Thyroid gland (tissue), 4 donors: ENCODE measurements at places on chromosomes 1 and 21.

DNA sequence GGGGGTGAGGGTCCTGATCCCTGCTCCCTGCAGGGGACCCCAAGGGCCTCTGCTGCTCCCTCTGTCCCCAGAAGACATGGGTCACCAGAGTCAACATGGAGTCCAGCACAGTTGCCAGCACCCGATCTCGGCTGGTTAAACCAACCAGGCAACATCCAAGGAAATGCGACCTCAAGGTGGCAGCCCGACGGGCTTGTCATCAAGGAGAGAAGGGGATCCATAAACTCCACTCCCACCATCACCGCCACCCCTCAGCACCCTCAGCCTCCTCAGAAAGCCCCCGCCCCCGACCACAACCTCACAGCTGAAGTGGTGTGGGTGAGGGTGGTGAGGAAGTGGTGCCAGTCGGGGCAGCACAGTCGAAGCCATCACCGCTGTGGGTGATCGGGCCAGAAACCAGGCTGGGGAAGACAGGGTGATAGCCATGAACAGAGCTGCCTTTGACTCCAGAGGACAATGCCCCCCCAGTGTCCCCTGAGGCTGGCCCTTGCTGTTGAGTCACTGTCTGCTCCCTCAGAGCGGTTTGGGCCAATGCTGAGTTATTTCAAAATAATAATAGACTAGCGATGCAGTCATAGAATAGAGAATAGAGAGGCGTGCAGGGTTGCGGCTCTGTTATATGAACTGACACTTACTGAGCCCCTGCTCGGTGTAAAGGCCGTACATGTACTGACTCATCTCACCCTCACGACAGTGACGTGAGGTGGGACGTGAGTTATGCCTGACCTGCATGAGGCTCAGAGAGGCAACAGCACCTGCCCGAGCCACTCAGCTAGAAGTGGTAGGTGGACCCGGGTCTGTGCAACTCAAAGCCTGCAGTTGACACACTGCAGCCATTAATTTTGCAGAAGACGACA lies 88.7 kb upstream of the IFFO2 start:
- H3K27ac ChIP-seq = no peak overlapping the region
- DNase-seq = no peak
- no peaks in the 10 kb centered on the region for H3K36me3 ChIP-seq
- H3K27me3 ChIP-seq = no peaks in the 10 kb centered on the region
- H3K4me1 ChIP-seq = no peaks in the 10 kb centered on the region
- H3K4me3 ChIP-seq = no peak overlapping the region

DNA sequence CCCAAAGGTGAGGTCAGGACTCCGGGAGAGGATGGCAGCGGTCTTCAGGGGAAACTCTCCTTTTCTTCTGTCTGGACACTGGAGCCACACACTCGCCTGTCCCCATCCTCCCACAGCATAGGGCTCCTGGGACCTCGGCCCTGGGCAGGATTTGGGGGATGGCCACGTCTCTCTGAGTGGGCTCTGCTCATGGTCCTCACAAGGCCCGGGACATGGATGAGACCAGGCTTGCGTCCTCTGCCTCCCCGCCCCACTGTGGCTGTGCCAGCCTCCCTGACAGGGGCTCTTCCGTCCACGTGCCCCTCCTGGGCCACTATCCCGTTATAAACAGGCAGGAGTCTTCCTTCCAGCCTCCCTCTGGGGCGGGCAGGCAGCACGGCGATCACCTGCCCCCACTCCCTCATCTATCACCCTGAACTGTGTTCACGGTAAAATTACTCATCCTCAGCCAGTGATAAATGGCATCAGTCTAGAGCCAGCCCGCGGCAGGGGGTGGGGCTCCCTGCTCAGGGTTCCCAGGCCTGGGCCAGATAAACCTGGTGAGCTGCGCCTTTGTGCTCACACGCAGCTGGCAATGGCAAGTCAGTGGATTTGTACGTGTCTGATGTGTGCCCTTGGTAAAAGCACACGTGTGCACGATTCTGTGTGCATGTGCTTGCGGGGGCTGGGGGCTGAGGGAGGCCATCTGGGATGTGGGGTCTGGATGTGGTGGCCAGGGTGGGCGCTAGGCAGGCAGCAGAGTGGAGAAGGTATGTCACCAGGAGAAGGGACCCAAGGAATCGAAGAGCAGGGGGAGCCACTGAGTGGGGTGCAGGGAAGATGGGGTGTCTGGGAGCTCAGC lies 12.6 kb upstream of the SAMD11 start:
- peak; percentile 0 for DNase-seq
- H3K4me1 ChIP-seq = peaks cover 21% of the 10 kb centered on the region
- no peaks in the 10 kb centered on the region for H3K27me3 ChIP-seq
- H3K27ac ChIP-seq = no peak overlapping the region
- H3K4me3 ChIP-seq = no peak overlapping the region
- H3K36me3 ChIP-seq = no peaks in the 10 kb centered on the region

DNA sequence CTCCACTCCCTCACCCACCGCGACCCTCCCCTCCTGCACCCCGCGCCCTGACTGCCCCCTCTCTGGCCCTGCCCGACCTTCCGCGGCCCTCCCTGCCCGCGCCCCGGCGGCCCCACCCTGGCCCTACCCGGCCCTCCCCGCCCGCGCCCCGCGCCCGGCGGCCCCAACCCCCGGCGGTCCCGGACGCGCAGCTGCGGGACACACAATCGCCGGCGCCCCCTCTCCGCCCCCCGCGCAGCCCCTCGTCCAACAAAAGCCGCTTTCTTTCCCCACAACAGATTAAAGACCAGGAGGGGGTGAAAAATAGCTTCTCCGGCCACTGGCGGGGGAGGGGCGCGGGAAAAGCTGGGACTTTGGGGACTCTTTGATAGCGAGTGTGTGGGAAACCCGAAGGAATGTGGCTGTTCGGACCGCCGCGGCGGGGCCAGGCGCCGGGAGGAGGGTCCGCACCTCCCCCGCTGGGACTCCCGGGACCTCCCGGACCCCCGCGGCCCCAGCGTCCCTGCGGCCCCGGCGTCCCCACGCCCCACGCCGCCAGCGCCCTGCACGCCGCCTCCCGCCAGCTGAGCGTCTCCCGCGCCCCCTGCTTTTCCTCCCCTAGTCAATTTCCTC lies 8.8 kb upstream of the ID3 start:
- peak overlapping the region; percentile 75 for H3K27ac ChIP-seq
- no peaks in the 10 kb centered on the region for H3K36me3 ChIP-seq
- H3K27me3 ChIP-seq = no peaks in the 10 kb centered on the region
- peak overlapping the region; percentile 38 for H3K4me3 ChIP-seq
- H3K4me1 ChIP-seq = peaks cover 50% of the 10 kb centered on the region

GRCh38 chr21:34826836-34827235 lies 158.0 kb downstream of the CLIC6 start:
- DNase-seq = peak; percentile 58
- no peaks in the 10 kb centered on the region for H3K27me3 ChIP-seq
- H3K27ac ChIP-seq = no peak overlapping the region
- H3K4me3 ChIP-seq = no peak overlapping the region
- no peaks in the 10 kb centered on the region for H3K36me3 ChIP-seq

GRCh38 chr1:87335175-87335884 lies 6.7 kb downstream of the LMO4 start:
- H3K27ac ChIP-seq = peak overlapping the region; percentile 31
- H3K4me3 ChIP-seq = peak overlapping the region; percentile 63
- DNase-seq = peak; percentile 62
- peaks cover 8% of the 10 kb centered on the region for H3K36me3 ChIP-seq
- H3K27me3 ChIP-seq = no peaks in the 10 kb centered on the region

- H3K27me3 ChIP-seq = no peaks in the 10 kb centered on the region
- no peak overlapping the region for H3K27ac ChIP-seq
- DNase-seq = no peak
Observed at GRCh38 chr1:12368646-12369045, 138.8 kb downstream of the VPS13D start.

- no peak overlapping the region for H3K27ac ChIP-seq
- no peak for DNase-seq
- H3K36me3 ChIP-seq = no peaks in the 10 kb centered on the region
- H3K4me3 ChIP-seq = no peak overlapping the region
- no peaks in the 10 kb centered on the region for H3K27me3 ChIP-seq
Observed at GRCh38 chr1:154411525-154411924, 6.4 kb downstream of the IL6R start.

- H3K27ac ChIP-seq = no peak overlapping the region
- no peaks in the 10 kb centered on the region for H3K27me3 ChIP-seq
- H3K36me3 ChIP-seq = no peaks in the 10 kb centered on the region
Observed at GRCh38 chr21:43877936-43878575, 13.0 kb downstream of the AGPAT3 start.

DNA sequence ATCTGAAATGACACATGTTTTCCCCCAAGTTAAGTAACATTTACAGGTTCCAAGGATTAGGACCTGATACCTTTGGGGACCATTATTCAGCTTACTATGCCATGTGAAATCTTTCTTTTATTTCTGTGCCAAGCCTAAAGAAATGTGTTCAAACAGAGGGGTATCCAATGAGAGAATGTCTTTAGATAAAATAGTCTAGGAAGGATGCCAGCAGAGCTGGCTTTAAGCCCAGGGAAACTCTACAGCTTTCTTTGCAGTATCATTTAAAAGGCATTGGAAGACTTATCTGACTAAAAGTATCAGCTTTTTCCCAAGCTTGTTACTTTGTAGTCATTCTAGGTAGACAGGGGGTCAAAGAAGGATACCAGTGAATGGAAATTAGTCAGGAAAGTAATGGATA lies 860.4 kb downstream of the PLA2G4A start:
- DNase-seq = no peak
- no peaks in the 10 kb centered on the region for H3K4me1 ChIP-seq
- H3K27me3 ChIP-seq = no peaks in the 10 kb centered on the region
- no peaks in the 10 kb centered on the region for H3K36me3 ChIP-seq
- H3K4me3 ChIP-seq = no peak overlapping the region

GRCh38 chr1:214002472-214002871 lies 14.7 kb downstream of the PROX1 start:
- peak overlapping the region; percentile 43 for H3K27ac ChIP-seq
- peaks cover 4% of the 10 kb centered on the region for H3K36me3 ChIP-seq
- no peak for DNase-seq
- H3K27me3 ChIP-seq = no peaks in the 10 kb centered on the region

DNA sequence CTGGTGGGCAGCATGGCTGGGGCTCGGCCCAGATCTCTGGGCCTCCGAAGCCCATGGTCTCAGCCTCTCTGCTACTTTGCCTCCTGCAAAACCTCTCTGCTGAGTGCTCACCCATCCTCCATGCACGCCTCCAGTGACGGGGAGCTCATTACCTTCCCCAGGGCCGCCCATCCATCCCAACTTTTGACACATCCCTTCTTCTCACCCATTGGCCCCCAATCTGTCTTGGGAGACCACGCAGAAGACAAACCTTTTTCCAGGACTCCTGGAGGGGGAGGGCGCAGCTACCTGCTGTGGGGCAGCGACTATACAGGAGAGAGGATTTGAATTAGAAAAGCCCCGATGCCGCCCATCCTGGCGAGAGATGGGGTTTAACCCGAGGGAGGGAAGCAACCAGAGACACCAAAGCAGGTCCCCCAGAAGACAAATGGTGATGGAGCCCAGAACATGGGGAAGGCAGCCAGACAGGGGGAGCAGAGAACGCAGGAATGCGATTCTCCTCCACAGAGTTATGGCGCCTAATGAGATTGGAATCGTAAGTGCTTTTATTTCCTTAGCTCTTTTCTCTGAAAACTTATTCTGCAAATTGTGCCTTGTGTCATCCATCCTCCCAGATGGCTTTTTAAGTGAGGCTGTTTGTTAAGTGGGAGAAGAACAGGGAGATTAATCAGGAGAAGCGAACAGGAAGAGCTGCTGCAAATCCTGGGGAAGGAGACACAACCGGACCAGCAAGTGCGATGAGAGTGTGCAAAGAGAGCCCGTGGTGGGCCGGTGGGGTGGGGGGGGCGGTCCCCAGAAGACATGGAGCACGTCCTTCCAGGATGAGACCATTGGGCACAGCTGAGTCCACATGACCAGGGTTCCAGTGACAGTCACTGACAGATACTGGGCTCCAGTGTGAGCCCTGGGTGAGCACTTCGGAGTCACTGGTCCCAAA lies 623.5 kb downstream of the MATN1 start:
- no peak overlapping the region for H3K27ac ChIP-seq

DNA sequence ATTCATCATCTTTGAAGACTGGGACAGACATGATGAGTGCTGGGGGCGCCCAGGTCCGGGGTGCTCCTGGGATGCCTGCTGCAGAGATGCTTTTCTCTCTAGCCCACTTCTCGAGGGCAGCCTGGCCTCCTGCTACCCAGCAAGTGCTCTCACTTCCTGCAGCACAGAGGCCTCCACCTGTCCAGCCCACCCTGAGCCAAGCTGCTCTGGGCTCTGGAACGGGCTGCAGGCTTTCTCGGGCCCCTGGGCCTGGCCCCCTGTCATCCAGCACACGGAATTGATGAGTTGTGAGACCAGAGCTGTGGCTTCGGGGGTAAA lies 469.5 kb upstream of the VAMP3 start:
- no peaks in the 10 kb centered on the region for H3K4me1 ChIP-seq
- no peak overlapping the region for H3K27ac ChIP-seq

- H3K4me3 ChIP-seq = no peak overlapping the region
- H3K27me3 ChIP-seq = no peaks in the 10 kb centered on the region
- peak overlapping the region; percentile 44 for H3K27ac ChIP-seq
- DNase-seq = peak; percentile 23
Observed at GRCh38 chr1:59204001-59204400, 92.9 kb upstream of the FGGY start.

GRCh38 chr1:108609483-108610049 lies 49.7 kb downstream of the EEIG2 start:
- no peaks in the 10 kb centered on the region for H3K36me3 ChIP-seq
- peak overlapping the region; percentile 54 for H3K27ac ChIP-seq
- H3K4me1 ChIP-seq = peaks cover 10% of the 10 kb centered on the region
- H3K27me3 ChIP-seq = no peaks in the 10 kb centered on the region
- DNase-seq = peak; percentile 58

GRCh38 chr1:52203935-52204625 lies 62.2 kb downstream of the ZFYVE9 start:
- H3K36me3 ChIP-seq = no peaks in the 10 kb centered on the region
- H3K4me3 ChIP-seq = no peak overlapping the region
- no peak for DNase-seq
- no peaks in the 10 kb centered on the region for H3K27me3 ChIP-seq

DNA sequence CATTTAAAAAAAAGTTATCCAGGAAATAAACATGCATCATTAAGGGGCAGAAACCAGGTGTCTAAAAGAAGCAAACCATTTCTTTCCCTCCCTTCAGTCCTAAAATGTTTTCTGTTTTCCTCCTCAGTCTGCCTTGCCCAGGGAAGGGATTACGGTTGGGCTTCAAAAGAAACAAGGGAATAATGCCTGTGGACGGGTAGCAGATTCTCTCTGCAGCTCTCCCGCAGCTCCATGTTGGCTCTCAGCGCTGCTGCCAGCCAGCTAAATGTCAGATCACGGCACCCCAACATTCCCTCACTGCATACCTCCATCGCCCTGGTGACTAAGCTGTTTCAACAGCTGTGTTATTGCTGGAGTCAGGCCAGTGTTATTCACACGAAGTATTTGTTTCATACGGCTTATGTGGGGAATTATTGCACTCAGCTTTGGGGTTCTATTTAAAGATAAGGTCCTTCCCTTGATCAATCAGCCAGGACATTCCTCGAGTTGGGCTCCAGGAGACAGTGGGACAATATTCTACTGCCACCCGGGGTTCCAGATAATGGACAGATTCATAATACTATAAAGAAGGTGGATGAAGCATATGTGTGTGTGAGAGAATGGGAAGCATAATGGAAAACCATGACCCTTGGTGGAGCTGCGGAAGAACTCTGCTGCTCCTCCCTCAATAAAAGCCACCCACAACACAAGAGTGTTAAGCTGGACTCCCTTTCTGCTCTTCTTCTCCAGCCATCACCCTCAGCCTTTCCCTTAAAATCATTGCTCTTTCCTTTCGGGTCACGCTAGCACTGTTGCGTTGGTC lies 58.2 kb downstream of the WLS start:
- no peak overlapping the region for H3K4me3 ChIP-seq
- H3K36me3 ChIP-seq = no peaks in the 10 kb centered on the region
- no peaks in the 10 kb centered on the region for H3K27me3 ChIP-seq
